Natural killer cell (primary cell): ENCODE measurements at places on chromosomes 4 and X.

- no peak for DNase-seq
These were observed 1.3 kb downstream of the SULT1E1 start for GRCh38 chr4:69858690-69859089.

DNA sequence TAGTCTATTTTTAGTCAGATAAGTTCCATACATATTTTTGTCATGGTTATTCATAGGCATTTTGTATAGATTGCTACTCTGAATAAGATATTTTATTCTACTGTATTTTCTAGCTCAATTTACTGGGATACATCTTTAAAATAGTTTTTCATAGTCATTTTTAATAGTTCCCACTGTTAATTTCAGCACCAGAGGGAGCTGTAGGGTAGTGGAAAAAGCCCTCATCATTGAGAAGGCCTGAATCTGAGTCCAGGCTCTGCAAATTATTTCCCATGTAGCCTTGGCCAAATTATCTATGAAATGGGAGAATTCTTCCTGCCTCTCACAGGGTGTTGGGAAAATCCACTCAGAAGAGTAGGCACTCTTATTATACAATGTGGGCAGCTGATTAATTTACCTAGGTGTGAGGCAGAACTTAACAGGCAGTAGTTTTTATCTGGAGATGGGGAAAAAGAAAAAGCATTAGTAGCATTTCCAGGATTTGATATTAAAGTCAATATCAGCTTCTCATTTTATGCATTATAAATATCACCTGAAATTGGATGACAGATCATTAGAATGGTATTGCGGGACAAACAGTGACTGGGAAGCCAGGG is 102.9 kb upstream of the PAQR3 start:
- no peak for DNase-seq

GRCh38 chr4:159552979-159553768 is 450.3 kb downstream of the RAPGEF2 start:
- DNase-seq = no peak

- DNase-seq = no peak
These were observed 884 bp downstream of the IDH3G start for GRCh38 chrX:153793291-153793690.

- peak; percentile 29 for DNase-seq
These were observed 1.4 kb downstream of the CNKSR2 start for GRCh38 chrX:21375708-21376009.
